ENCODE measurements at places on chromosomes 1 and 21.
A peak's percentile ranks its signal among the peaks of the same experiment; 100 is the strongest.

GRCh38 chr1:178940068-178940765 lies 69.3 kb upstream of the ANGPTL1 start:
- DNase-seq: no peak

DNA sequence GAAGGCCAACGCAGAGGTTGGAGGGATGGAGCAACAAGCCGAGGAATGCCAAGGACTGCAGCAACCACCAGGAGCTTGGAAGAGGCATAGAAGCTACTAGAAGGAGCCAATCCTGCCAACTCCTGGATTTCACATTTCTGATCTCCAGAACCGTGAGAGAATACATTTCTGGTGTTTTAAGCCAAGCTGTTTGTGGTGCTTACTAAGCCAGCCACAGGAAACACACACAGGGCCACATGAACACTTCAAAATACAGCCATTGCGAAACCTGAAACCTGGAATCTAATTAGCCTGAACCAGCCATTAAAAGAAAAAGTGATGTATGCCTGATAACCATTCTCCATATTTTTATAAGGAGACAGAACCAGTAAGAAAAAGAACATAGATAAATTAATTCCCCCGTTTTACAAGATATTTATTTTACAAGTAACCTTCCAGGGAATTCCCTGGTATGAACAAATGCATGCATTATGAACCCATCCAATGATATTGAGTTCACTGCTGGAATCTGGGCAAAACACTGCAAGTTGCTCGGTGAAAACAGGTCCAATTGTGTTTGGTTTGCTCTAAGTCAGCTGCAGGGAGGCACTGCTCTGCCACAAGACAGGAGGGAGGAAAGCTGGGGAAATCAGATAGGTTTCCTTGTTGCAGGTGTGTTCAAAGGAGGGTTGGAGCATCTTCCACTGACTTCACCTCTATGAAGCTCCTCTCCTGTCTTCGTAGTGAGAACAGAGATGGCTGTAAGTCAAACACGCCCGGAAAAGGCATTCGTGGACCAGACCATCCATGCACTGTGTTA lies 70.2 kb downstream of the ETS2 start:
- peak; percentile 70 for DNase-seq

DNA sequence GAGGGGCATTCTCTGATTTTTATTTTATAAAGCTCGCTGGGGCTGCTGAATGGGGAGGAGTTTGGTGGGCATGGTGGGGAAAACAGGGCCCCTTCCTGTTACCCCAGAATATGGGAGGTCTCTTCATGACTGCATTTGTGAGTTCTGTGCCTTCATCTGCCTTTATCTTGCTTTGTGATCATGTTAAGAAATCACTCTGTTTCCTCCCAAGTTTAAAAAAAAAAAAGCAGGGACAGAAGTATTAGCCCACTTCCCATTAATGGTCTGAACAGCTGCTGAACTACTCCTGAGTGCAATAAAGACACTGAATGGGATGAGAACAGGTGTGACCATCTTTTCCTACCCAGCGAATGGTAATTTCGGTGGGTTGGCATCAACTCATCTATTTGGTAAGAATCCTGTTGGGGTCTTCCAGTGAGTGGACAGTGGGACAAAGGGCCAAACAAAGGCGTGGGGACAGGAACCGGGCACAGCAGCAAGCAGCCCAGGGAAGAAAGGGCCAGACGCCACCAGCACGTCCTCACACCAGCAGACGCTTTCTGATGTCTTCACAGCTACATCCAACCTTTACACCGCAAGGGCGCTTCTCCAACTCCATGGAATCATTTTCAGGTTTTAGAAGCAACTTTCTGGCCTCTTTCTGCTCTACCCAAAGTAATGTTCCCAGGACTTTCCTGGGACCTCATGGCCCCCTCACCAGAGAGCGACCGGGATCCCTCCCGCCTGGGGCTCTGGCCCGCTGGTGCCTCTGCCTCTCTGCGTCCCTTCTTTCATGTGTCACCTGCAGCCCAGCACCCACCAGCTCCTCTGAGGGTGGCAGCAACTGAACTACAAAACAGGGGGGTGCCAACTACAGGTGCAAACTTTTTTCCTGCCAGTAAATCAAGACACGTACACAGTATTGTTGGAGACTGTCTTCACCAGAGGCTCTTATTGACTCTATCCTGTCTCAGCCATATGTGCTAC lies 160.2 kb downstream of the ADSS2 start:
- DNase-seq: no peak

- DNase-seq: peak; percentile 3
These were observed 268.3 kb upstream of the PROX1 start for GRCh38 chr1:213719462-213719861.

GRCh38 chr1:235628316-235629005 lies 21.1 kb downstream of the GNG4 start:
- no peak for DNase-seq

- DNase-seq: no peak
These were observed 36.2 kb downstream of the UMODL1 start for GRCh38 chr21:42107177-42107880.

DNA sequence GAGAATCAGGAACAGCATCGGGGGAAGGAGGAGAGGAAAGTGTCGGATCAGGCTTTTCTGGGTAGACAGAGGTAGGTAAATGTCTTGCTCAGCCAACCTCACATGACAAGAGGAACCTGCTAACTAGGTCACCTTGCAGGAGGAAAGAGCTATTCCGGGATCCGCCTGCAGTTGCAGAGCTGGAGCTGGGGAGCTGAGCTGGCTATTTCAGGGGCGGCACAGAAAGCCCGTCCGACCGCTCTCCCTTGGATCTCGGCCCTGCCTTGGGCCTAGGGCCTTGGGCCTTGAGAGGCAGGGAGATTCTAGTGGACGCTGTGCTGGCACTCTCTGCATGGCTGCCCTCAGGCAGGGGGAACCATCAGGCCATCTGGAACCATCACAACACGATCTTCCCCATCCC lies 56.5 kb upstream of the CTPS1 start:
- DNase-seq: no peak

GRCh38 chr1:13723810-13724209 lies 23.8 kb downstream of the PRDM2 start:
- DNase-seq: peak; percentile 23

DNA sequence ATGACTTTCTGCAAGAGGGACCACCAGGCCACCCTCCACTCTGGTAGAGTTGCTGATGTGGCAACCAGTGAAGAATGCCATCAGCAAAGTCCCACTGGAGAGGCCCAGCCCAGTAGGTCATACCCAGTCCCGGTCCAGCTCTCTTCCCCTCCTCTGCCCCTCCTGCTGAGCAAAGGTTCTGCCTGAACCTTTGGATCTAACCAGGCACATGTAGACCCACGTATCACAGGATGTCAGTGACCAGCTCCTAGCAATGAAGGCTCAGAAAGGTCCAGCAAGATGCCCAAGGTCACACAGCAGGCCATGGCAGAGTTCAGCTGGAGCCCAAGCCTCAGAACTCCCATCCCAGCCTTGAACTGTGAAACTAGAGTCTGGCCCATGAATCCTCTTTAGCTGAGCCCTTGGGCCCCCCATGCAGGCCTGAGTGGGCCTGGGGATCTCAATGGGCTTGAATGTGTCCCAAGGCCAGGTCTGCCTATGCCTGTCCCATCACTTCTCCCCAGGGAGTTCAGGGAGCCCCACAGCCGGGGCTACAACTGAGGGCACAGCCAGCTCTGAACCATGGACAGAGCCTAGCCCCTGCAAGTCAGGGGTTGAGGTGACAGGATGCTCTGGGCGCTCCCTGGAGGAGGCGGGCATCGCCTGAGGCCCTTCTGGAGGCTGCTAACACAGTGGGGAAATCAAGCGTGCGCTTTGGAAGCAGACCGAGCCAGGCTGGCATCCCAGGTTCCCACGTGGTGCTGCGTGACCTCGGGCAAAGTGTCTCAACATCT lies 21.4 kb upstream of the PADI1 start:
- DNase-seq: no peak

DNA sequence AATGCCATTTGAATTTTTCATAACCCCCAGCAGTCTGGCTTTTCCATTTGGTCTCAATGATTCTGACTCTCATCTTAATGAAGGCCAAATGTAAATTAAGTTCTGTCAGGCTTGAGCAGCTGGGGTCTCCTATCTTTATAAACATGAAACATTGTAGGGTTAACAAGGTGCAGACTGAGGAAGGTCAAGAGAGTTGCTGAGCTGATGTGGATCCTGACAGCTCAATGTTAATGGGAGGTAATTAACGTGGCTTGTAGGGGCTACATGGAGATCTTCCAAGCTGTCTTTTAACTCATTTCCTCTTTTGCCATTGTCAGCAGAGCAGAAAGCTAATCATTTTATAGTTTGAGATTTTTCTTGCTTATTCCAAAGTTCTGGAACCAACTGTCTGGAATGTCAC lies 55.2 kb downstream of the FGGY start:
- no peak for DNase-seq

GRCh38 chr1:152343006-152343405 lies 16.8 kb downstream of the FLG2 start:
- no peak for DNase-seq

- DNase-seq: no peak
These were observed 120.8 kb upstream of the CACHD1 start for GRCh38 chr1:64348961-64349648.

DNA sequence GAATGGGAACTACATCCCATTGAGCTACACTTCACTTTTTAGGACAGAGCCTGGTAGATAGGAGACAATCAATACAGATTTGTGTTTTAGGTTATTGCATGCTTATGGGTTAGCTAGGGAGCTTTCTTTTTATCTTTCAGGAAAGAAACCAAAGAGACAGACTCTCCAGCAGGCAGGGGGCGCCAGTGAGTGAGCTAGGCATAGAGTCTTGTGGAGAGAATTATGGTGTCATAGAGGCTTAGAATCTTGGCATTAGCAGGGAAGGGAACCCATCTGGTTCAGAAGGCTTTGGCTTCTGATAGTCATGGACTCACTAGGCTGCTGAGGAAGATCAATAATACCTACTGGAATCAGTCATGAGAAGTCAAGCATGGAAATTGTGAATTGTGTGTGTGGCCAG lies at the start of gene SMCP:
SMCP (plus strand) TSS at position 281 of the 400 bp plus-strand sequence. CDS start 6,101 bp downstream, outside the sequence.
- DNase-seq: no peak

DNA sequence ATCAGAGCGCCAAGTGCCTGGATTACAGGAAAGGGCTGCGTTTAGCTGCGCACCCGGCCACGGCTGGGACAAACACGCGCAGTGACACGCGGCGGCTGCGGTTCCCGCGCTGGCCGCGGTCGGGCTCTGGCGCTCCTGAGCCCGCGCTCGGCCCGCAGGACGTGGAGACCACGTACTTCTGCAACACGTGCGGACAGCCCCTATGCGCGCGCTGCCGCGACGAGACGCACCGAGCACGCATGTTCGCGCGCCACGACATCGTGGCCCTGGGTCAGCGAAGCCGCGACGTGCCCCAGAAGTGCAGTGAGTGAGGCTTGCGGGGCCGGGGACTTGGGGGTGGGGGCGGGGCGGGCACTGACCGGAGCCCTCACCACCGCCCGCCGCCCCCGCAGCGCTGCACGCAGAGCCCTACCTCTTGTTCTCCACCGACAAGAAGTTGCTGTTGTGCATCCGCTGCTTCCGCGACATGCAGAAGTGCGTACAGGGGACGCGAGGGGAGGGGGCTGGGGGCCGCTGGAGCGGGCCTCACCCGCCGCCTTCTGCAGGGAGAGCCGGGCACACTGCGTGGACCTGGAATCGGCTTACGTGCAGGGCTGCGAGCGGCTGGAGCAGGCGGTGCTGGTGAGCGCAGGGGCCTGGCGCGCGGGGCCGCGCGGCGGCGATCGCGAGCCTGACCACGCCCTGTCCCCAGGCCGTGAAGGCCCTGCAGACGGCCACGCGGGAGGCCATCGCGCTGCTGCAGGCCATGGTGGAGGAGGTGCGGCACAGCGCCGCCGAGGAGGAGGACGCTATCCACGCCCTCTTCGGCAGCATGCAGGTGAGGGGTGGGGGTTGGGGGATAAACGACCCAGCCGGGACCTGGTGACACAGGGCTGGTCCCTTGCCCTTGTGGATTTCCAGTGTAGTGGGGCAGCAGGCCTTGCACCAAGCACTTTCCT lies 3.1 kb downstream of the RNF207 start:
- peak; percentile 38 for DNase-seq

GRCh38 chr1:79575424-79575823 lies 568.9 kb upstream of the ADGRL4 start:
- DNase-seq: no peak

DNA sequence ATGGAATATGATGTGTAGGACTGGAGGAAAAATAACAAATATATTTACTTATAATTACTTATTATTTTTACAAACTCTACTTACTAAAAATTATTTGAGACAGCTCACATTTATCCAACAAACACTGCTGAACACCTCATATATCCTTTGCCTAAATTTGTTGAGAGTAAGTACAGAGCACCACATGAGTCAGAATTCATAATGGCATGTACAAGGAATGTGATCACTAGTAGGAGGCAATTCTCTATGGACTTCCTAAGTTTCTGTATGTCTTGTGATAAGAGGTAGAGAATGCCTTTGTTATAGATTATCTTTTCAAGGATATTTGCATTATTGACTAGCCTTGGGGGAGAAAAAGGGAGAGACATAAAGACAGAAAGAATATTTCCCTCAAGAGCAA lies 8.2 kb upstream of the ST6GALNAC3 start:
- no peak for DNase-seq

Data from bone marrow (tissue), 2 donors.